ENCODE measurements at places on chromosomes 16 and 17.
A peak's percentile ranks its signal among the peaks of the same experiment; 100 is the strongest.

GRCh38 chr17:72677714-72678390 lies 414.6 kb downstream of the SLC39A11 start:
- DNase-seq: peak; percentile 89

DNA sequence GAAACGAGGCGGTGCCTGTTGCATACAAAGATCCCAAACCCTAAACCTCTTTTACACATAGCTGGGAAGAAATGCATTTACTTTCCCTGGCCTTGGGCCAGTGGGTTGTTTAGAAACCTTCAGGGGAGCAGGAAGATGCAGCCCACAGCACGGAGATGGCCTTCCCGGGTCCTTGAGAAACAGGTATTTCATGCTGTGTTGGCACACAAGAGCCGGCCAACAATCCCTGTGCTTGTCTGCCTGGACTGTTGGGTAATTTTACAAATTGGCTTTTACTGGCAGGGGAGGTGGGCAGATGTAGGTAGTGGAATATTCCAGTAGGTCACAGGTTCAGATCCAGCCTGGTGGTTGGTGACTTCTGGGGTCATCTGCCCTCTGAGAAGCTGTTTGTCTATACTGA lies 148.0 kb downstream of the FOXL1 start:
- no peak for DNase-seq

- peak; percentile 89 for DNase-seq
Measured at GRCh38 chr16:66996324-66996982, 8.1 kb downstream of the CES4A start.

GRCh38 chr16:57791195-57791892 lies 10.9 kb downstream of the KIFC3 start:
- no peak for DNase-seq

DNA sequence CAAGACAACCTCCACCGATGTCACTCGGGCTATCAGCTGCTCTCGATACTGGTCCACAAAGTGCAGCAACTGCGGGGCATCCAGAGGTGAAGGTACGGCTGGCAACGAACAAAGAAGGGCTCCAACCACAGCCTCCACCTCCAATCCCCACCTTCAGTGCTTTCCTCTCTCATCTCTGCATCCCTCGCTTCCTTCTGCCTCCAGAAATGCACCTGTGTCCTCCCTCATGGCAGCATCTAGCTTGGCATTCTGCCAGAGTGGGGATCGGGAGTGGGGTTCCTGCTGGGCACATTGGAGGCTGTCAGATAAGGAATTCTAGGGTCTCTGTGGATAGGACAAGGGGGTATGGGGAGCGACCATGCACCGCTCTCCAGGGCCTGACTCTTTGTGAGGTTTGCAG lies 28.6 kb downstream of the MIS12 start:
- no peak for DNase-seq

- DNase-seq: no peak
Measured at GRCh38 chr17:5131146-5131715, 15.4 kb downstream of the USP6 start.

DNA sequence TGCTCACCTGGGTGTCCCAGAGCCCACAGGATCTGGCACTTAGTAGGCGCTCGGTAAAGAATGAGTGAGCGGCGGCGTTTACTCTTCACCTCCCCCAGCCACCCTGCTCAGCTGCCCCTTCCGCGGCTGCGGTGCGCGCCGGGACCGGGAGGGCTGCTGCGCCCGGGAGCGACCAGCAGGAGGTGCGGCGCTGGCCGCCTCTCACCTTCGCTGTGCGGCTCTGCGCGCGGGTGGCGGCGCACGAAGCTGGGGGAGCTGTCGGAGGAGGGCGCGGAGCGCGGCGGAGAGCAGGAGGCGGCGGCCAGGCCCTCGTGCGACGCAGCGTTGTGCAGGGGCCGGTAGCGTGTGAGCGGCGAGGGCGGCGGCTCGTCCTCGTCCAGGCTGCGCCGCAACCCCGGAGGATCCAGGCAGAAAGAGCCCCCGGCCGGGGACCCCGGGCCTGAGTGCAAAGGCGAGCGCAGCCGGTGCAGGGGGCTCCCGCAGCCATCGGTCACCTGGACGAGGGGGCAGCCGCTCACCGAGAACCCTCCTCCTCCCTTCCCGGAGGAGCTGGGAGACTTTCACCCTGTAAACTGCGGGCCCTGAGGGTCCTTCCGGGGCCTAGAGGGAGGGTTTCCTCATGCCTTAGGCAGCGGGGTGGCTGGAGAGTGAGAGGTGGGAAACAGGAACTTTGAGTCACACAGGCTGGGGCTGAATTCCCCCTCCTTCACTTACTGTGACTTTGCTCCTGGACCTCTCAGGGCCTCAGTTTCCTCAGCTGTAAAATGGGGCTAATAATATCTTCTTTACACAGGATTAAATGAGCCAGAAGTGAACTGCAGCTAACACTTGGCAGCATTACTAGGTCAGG lies 12.5 kb downstream of the SAMD14 start:
- peak; percentile 89 for DNase-seq

- DNase-seq: no peak
Measured at GRCh38 chr17:12567077-12568053, 98.3 kb upstream of the MYOCD start.

Data from astrocyte of the hippocampus (primary cell).